HFFc6 (cell line): ENCODE measurements at places on chromosomes 11 and 22.

DNA sequence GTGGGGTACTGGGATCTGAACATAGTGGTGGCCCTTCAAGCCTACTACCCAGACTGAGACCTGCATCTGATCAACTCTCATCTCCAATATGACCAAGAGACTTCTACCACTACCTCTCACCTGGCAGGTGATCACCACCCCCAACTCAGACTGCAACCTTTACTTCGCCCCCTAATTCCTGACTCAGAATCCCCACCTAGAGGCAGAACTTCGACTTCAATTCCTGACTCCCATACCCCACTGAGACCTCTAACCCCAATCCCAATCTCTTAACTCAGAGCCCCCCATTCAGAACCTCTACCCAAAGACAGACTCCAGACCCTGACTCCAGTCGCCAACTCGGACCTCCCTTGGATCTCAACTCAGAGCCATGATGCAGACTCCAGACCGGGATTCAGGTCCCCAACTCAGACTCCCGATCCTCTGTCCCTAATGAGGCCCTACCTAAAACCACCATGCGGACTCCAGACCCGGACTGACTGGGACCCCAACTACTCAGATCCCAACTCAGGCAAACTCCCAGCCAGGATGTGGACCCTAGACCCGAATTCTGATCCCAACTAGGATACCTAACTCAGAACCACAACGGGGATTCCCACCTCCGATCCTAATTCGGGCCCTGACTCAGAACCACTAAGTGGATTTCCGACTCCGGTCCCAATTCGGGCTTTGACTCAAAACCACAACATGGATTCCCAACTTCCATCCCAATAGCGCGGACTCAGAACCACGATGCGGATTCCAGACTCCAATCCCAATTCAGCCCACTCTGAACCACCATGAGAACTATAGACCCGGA lies 1.2 kb downstream of the KCNQ1OT1 start:
- peak overlapping the region; percentile 96 for H3K4me3 ChIP-seq
- peaks cover 33% of the 10 kb centered on the region for H3K4me1 ChIP-seq
- H3K36me3 ChIP-seq = peaks cover 11% of the 10 kb centered on the region

DNA sequence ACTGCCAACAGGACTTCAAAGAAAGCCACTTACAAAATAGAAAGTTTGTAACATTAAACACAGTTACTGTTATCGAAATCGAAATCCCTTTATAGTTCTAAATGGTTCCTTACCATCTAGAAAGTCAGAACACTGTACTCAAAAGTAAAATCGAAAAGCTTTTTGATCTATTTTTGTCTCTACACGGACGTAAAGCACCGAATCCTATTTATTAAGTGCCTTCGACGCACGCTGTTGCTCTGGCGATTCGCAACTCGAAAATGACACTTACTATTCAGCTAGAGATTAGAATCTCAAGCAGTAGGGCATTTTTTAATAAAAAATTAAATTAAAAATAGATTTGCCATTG lies 78.3 kb downstream of the LARGE1 start:
- H3K4me3 ChIP-seq = no peak overlapping the region
- H3K36me3 ChIP-seq = peaks cover 4% of the 10 kb centered on the region; the same call in 1 of the 2 replicates
- H3K4me1 ChIP-seq = peaks cover 15% of the 10 kb centered on the region
- H3K27me3 ChIP-seq = no peaks in the 10 kb centered on the region; the same call in 1 of the 2 replicates
- no peak for DNase-seq

- no peaks in the 10 kb centered on the region for H3K36me3 ChIP-seq
- no peak overlapping the region for H3K27ac ChIP-seq
- DNase-seq = peak; percentile 16
- H3K4me3 ChIP-seq = no peak overlapping the region
- H3K4me1 ChIP-seq = peaks cover 35% of the 10 kb centered on the region
Observed at GRCh38 chr11:350723-351255, 18.5 kb upstream of the B4GALNT4 start.

DNA sequence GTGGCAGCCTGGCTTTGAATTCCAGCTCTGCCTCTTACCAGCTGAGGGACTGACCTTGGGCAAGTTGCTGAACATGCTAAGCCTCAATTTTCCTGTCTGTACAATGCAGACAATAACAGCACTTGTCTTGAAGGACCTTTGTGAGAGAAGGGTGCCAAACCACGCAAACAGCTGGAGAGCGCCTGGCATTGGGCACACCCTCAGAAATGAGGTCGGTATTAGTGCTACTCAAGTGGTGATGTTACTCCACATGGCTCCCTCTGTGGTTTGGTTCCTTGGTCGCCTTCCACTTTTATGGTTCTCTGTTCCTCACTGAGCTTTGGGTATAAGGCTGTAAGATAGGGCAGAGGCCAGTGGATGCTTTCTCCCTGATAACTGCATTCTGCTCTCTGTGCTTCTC lies 8.2 kb downstream of the UBASH3B start:
- no peak for DNase-seq
- no peak overlapping the region; the same call in 1 of the 2 replicates for H3K4me3 ChIP-seq
- peaks cover 94% of the 10 kb centered on the region for H3K4me1 ChIP-seq
- H3K27me3 ChIP-seq = no peaks in the 10 kb centered on the region; the same call in none of the 2 replicates
